ENCODE measurements at places on chromosomes 4 and X.
A peak's percentile ranks its signal among the peaks of the same experiment; 100 is the strongest.

GRCh38 chr4:126790633-126791032 is 842.1 kb upstream of the INTU start:
- no peak for DNase-seq

GRCh38 chr4:156790866-156791265 is 180.7 kb downstream of the PDGFC start:
- DNase-seq: no peak

DNA sequence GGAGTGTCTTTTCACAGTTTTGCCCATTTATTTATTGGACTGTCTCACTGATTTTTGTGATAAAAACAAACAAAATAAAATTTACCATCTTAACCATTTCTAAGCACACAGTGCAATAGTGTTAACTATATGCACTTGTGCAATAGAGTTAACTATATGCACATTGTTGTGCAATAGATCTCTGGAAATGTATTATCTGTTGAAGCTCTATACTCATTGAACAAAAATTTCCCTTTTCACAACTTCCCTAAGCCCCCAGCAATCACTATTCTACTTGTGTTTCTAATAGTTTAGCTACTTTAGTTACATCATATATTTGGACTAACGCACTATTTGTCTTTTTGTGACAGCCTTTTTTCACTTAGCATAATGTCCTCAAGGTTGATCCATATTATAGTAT is 59.7 kb upstream of the BEX4 start:
- no peak for DNase-seq

GRCh38 chrX:38975368-38975942 is 174.2 kb downstream of the MID1IP1 start:
- DNase-seq: no peak

DNA sequence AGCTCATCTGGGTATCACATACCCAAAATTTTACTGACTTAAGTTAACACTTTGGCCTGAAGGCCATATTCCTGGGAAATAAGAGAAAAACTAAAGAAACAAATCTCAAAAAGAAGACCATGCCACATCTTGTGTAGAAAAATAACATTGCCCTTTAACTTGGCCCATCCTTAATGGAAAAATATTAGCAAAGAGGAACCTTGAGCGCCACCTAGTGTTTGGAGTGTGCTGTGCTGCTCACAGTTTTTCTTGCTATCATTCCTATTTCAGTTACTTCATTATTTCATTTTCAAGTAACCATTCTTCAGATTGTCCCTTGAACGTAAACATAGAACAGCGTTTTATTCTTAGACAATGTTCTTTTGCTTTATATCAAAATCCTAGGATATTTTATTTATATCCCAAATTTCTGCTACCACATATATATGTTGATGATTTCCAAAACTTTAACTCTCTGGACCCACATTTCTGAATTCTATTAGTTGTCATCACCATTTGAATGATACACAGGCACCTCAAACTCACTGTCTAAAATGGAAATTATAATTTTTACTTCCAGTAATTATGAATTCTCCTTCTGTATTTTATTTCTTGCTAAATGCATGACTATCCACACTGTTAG is 999.0 kb upstream of the ADGRL3 start:
- peak; percentile 37 for DNase-seq

DNA sequence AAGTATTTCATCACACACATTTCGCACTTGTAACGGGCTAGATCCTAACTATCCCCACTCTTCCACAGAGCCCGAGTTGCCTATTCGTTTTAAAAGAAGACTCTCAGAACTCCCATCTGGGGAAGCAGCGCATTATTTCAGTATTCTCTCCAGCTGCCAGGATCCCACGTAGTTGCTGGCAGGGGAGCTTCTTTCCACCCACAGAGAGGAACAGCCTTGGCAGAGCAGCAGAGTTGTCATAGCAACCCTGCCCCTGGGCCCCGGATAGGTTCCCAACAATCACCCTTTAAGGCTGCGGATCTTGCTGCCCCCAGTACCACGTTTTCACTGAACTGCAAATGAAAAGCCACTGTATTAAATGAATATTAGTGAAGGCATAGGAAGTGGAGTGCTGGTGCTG is 106.7 kb downstream of the GPM6A start:
- peak; percentile 65 for DNase-seq
